D341Med (cell line): ENCODE measurements at places on chromosomes 7 and 10.

DNA sequence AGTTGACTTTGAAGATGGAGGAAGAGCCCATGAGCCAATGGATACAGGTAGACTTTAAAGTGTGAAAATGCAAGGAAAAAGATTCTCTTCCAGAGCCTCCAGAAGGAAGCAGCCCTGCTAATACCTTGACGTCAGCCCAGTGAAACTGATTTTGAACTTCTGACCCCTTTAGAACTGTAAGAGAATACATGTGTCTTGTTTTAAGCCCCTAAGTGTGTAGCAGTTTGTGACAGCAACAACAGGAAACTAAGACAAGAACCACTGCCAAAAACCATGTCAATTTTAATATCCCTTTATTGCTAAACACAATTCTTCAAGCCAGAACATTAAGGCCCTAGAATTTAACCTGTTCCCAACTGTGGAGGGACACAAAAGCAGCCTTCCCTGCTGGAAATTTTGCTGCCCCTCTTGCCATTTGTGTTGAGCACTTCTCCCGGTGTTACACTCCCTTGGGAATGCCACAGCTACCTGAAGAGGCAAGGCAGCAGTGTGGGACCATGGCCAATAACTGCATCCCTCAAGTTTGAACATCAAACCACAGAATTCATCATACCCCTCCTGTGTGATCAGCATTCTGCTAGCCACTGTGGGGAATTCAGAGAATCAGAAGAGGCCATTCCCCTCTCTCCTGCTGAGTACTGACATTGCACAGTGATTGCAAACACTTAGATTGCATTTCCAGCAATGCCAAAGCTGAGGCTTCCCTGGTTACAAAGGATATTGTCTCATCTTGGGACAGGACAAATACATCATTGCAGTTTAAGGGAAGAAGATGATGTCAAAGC, 12.3 kb upstream of the CCDC172 start:
- no peak for DNase-seq

DNA sequence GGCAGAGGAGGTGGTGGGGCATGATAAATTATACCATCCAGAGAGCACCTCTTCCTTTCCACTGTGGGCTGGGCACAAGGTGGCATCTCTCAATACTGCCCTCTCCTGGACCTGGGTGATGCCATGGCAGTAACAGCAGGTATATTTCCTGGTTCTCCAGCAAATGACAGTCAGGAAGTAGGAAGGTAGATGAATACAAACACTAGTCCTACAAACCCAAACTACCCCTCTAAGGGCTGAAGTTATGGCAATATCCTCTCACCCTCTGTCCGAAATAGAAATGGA, 1004.9 kb downstream of the KCNMA1 start:
- peak; percentile 54 for DNase-seq

- DNase-seq, result peak; percentile 74
Observed at GRCh38 chr10:129888784-129889616, 75.1 kb downstream of the EBF3 start.

- DNase-seq, result no peak
Observed at GRCh38 chr10:95861386-95861785, 46.4 kb upstream of the CC2D2B start.

DNA sequence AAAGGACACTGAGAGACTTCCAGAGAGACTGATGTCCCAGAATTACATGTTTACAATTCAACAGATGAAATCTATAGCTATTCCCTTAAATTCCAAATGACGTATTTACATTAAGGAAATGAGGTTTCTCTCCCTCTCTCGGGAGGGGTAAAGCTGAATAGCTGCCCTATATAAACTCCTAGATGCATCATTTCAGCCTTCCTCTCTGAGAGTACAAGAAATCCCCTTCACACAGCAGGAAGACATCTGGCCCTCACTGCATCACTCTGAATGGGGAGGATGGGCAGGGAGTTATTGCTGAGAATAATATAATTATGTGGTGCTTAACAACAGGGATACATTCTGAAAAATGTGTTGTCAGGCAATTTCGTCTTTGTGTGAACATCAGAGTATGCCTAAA, 11.0 kb downstream of the POT1 start:
- no peak for DNase-seq

DNA sequence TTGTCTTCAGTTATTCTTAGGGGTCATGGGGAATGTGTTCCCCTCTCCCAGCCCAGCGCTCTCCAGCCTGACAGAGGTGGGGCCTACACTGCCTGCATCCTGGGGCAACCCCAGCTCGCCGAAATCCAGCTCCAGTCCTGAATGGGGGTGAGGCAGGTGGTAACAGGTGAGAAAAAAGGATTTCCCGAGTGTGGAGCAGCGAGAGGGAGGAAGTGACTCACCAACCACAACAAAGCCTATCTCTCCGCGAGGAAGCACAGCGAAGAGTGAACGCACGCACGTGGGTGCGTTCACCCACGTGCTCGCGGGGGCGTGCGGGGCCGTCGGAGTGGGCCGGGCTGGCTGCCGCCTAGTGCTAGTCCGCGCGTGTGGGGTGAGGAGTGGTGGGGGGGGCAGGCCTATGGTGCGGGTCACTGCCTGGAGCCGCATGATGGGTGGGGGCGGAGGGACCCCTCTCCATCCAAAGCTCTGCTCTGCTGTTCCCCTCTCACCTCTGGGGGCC, 855 bp upstream of the PALD1 start:
- no peak for DNase-seq

DNA sequence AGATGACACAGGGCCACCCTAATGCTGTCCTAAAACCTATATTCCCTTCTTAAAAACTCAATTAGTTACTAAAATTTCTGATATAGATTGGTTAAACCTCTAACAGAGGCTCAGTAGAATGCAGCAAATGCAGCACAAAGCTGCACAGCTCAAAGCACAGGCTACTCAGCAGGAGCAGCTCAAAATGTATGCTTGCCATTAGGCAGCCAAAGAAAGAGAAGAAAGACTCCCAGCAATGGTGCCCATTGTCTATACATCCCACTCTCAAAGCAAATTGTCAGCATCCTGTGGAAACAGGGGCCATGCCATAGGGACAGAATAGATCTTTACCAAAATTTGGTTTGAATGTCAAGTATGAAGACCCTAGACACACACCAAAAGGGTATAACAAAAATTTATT, 73.5 kb downstream of the TFPI2 start:
- DNase-seq, result no peak

- DNase-seq, result no peak
Observed at GRCh38 chr10:101397140-101397539, 43.2 kb downstream of the BTRC start.

DNA sequence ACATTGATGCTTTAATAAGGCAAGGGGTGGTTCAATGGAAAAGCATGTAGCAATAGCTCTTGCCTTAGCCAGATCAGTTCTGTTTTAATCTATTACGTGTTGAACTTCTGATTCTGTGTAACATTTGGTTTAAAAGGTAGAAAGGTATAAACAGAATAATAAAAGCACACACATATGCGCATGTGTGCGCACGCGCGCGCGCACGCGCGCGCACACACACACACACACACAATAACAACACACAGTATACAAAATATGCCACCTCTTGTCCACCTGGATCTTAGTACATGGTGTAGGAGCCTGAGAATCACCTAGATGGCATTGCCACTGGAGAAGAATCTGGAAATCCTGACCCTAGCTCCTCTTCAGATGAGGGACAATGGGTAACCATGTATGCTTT, 49.6 kb upstream of the TEX47 start:
- DNase-seq, result no peak

DNA sequence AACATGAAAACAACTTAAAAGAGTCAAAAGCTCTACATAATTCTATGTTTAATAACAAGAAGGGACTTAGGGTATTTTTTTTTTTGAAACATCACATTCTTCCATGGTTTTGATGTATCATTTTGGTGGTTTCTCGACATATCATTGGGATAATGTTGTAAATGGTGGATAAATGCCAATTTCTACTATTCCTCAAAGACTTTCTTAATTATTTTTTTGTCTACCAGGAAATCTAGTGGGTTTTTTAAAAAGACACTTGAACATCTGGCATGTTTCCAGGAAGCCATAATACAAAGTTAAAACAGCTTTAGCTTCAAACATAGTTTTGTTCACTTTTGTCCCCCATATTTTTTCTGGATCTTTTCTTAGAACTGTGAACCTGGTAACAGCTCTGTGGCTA, 200.4 kb downstream of the DKK1 start:
- no peak for DNase-seq

- peak; percentile 42 for DNase-seq
Observed at GRCh38 chr10:25175527-25176420, 973 bp downstream of the GPR158 start.

DNA sequence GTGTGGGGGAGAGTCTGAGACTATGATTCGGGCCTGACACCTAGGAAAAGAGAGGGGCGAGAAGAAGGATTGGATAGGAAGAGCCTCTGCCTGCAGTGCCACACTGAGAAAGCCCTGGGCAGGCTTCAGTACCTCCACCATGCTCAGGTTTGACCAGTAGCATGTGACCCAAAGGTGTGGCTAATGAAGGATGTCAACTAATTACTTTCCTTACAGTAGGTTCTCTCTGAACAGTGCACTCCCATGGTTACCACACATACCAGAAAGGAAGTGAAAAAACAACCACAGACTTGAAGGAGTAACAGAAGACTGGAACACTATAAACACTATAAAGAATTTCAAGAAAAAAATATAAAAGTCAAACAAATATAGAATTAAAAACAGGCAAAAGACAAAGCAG, 46.2 kb downstream of the SEM1 start:
- DNase-seq, result no peak

- peak; percentile 48 for DNase-seq
Observed at GRCh38 chr10:119602241-119603095, 5.7 kb upstream of the TIAL1 start.

DNA sequence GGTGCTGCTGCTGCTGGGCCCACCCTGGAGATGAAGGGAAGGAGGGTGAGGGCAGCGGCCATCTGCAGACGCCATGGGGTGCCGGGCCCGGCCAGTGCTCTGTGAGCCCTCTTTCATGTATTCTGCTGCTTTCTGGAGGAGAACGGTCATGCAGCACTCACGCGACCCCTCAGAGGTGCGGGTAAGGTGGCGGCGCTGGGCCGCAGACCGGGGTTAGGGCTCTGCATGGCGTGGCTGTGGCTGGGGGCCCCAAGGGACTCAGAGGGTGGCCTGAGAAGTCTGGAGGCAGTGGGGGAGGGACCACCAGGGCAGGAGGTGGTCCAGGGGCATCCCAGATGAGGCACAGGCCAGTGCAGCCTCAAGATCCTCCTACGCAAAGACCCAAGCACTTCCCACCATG, 275.5 kb downstream of the ELFN1 start:
- DNase-seq, result no peak

DNA sequence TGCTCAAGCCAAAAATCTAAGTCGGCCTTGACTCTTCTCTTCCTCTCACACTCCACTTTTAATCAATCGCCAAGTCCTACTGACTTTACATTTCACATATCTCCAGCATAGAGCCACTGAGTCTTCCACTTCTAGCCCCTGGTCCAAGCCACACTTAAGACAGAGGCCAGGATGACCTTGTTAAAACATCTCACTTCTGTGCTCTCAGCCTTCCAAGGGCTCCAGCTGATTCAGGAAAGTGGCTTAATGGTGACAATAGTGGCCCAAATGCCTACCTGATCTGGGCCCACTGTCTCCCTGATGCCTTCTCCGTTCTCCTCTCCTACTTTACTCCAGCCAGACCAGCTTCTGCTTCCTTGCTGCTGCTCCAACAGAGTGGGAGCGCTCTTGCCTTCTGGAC, 4.4 kb downstream of the TBATA start:
- DNase-seq, result no peak

- DNase-seq, result no peak
Observed at GRCh38 chr10:104117839-104118323, 4.1 kb upstream of the SFR1 start.

- DNase-seq, result peak; percentile 81
Observed at GRCh38 chr7:114085592-114086501, 167.0 kb upstream of the PPP1R3A start.

- DNase-seq, result no peak
Observed at GRCh38 chr7:151249732-151250072, 1.2 kb upstream of the SMARCD3 start.

DNA sequence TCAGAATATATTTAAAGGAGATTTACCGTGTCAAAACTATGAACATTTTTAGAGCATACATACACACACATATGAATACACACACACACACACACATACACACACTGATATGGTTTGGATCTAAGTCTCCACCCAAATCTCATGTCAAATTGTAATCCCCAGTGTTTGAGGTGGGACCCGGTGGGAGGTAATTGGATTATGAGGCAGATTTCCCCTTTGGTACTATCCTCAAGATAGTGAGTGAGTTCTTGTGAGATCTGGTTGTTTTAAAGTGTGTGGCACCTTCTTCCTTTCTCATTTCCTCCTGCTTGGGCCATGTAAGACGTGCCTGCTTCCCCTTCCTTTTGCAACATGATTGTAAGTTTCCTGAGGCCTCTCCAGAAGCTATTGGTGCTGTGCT, 515.0 kb upstream of the ZMIZ1 start:
- no peak for DNase-seq

- no peak for DNase-seq
Observed at GRCh38 chr10:114519756-114520293, 115.5 kb upstream of the AFAP1L2 start.

DNA sequence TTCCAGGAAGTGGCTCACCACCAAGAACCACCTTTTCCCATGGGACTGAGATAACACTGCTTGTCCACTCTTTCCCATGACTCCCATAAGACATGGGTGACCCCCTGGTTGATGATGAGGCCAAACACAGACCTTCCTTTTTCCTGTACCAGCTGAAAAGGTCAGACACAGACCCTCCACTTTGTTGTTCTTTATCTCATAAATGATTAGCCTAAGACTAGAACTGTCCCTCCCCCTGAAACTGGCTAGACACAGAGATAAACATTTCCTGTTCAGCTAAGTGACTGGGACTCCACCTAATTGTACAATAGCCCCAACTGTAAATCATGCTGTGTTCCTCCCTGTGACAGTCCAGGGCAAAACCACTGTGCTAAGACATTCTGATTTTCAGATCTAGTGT, 8.2 kb upstream of the NRG3 start:
- no peak for DNase-seq

DNA sequence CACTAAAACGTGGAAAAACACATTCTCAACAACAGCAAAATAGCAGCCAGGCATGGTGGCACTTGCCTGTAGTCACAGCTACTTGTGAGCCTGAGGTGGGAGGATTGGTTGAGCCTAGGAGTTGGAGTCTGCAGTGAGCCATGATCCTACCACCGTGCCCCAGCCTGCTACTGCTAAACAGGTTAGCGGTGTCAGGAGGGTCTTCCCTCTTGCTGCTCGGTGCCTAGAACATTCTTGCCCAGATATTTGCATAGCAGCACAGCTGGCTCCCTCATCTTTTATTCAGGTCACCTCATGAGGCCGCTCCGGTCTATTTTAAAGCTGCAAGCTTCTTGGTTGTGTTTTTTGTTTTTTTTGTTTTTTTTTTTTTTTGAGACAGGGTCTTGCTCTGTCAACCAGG, 2.9 kb upstream of the RABGEF1 start:
- DNase-seq, result no peak
